Kidney epithelial cell (primary cell): ENCODE measurements at places on chromosomes 4 and X.

DNA sequence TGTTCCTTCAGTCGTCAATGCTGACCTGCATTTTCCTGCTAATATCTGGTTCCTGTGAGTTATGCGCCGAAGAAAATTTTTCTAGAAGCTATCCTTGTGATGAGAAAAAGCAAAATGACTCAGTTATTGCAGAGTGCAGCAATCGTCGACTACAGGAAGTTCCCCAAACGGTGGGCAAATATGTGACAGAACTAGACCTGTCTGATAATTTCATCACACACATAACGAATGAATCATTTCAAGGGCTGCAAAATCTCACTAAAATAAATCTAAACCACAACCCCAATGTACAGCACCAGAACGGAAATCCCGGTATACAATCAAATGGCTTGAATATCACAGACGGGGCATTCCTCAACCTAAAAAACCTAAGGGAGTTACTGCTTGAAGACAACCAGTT lies 12.6 kb downstream of the TLR8 start:
- no peak for DNase-seq

DNA sequence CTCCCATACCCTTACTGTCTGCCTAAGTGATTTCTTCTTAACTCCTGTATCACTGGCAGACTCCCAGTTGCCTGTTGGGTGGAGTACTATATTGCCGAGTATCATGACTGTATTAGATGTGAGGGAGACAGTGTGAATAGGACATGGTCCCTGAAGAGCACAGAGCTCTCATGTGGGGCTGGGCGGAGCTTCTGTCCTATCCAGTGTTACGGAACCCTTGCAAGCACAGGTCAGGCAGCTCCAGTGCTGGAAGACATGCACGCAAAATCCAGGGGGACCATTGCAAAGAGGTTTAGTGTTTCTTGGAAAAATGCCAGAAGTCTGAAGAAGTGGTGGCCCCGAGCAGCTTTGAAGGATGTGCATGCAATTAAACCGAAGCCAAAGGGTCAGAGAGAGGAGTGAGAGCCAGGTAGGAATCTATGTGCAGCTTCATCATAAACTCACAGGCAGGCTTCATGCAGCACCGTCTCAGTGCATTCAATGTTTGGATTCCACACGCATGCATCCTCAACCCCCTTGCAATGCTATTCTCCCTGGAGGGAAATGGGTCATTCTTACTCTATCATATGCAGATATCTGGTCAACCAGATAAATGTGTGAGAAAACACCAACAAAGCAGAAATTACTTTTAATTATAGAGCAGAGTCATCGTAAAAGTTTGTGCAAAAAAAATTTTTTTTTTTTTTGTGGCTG lies 49.7 kb upstream of the DHRSX start:
- no peak for DNase-seq

- DNase-seq = no peak
These were observed 15.2 kb downstream of the BCOR start for GRCh38 chrX:40082447-40083119.

GRCh38 chrX:46744009-46744408 lies 14.9 kb downstream of the SLC9A7 start:
- no peak for DNase-seq

DNA sequence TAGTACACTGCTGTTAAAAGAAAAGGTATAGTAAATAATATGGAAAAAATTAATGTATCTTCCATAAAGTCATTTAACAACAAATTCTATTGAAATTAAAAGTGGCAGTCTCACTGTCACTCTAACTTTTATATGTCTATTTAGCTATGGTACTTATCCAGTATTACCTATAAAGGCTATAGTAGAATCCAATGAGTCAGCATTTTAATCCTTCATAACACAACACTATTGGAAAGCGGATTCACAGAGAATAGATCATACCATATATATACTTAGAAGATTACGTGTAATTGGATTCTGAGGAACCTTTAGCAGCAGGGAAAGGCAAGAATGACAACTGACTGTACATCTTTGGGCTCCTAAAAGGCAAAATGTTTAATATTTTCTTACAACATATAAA lies 1942.6 kb downstream of the PCDH7 start:
- DNase-seq = no peak

- no peak for DNase-seq
These were observed 6.2 kb downstream of the PPP1R2C start for GRCh38 chrX:42771506-42772335.

DNA sequence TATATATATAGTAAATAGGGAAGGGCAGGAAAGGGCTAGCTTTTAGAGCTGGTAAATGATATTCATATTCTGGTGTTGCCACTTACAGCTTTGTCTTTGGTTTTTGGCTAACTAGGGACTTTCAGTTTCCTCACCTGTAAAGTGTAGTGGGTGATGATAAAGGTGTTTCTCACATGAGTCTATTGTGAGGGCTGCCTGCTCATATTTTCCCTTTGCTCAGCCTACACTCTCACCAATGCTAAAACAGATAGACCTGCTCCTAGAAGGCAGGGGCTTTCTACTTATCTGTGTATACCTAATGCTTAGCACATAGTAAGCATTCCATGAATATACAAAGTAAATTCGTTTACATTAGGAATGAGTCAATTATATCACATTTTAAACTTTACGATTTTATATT lies 137.2 kb upstream of the HS3ST1 start:
- DNase-seq = no peak
